ENCODE measurements at places on chromosomes 12 and 14.

DNA sequence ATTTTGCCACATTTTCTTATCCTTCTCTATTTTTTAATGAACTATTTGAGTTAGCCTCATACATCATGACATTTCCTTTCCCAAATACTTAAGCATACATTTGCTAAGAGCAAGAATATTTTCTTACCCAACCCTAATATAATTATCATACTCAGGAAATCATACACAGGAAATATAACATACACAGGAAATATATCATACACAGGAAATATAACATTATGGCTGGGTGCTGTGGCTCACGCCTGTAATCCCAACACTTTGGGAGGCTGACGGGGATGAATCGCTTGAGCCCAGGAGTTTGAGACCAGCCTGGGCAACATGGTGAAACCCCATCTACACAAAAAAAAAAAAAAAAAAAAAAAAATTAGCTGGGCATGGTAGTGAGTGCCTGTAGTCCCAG is 4.9 kb downstream of the NCKAP1L start:
- DNase-seq, result no peak

GRCh38 chr14:62914873-62915272 is 130.4 kb downstream of the KCNH5 start:
- DNase-seq, result no peak

DNA sequence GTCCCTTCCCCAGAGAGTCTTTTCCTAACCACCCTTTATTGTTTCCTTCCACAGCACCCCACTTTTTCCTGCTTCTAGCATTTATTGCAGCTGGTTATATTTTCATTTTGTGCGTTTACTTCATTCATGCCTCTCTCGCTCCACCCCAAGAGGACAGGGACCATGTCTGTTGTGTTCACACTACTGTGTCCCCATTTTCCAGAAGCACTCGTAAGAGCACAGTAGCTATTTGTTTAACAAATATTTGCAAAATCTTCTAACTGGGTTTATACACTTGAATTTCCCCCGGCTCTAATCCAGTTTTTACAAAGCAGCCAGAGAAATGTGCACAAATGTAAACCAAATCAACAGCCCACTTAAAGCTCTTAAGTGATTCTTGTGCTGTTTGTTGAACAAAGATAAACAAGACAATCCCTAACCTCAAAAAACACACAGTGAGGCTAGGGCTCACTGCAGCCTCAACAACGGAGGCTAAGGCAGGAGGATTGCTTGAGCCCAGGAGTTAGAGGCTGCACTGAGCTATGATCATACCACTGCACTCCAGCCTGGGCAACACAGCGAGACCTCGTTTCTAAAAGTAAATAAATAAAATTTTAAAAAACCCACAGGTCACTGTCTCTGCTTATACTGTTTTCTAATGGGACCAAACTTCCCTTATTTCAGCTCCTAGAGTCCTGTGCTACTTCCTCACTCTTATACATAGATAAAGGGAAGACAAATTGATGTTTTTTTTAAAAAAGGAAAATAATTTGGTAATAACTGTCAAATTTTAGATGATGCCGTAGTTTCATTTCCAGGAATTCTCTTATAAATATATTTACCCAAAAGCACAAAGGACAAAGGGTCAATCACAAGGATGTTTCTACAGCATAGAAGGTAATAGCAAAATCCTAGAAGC is 6.6 kb upstream of the ABCD4 start:
- no peak for DNase-seq

DNA sequence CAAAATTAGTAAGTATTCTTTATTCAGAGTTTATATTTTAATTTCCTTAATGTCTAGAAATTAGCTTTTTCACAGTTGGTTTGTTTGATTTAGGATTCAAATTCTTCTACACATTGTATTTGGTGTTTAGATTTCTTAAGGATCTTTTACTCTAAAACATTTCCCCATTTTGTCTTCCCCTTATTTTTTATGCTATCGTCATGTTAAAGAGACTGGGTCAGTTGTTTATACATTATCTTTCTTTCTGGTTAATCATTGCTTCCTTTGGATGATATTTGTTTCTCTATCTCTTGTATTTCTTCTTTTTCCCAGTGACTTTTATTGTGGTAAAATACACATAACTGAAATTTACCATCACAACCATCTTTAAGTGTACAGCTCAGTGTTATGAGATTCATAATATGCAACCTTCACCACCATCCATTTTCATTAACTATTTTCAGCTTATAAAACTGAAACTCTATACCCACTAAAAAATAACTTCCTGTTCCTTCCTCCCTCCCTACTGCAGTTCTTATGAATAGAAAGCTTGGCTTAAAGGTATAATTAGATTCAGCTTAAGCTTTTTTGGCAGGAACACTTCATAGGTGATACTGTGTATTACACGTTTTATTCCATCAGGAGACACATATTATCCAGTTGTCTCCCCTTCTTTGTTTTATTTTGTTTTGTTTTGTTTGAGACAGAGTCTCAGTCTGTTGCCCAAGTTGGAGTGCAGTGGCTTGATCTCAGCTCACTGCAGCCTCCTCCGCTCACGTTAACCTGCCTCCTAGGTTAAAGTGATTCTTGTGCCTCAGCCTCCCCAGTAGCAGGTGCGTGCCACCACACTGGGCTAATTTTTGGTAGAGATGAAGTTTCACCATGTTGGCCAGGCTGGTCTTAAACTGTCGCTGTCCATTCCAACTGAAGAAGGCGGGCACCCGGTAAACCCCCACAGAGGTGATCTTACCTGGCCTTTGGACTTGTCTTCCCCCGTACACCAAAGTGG is 45.0 kb downstream of the NOPCHAP1 start:
- DNase-seq, result no peak

GRCh38 chr12:94039914-94040313 is 108.5 kb upstream of the PLXNC1 start:
- DNase-seq, result peak; percentile 84

DNA sequence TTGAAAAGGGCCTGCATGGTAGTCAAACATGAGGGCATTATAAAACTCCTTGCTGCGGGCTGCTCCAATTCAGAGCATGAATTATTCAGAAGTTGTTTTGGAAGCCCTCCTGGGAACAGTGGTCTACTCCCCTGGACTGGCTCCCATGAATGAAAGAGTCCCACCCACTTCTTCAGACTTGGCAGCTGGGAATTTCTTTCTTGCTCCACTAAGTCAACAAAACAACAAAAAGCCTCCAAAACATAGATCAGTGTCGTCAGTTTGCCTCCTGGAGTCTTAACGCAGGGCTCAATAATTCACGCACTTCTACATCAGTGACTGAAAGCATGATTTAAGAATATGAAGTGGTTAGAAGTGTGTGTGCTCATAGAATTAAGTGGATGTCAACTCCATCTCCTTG is 37.9 kb downstream of the AKAP6 start:
- peak; percentile 91 for DNase-seq

All from fibroblast of mammary gland (primary cell).